ENCODE measurements at places on chromosomes 11 and 22.

DNA sequence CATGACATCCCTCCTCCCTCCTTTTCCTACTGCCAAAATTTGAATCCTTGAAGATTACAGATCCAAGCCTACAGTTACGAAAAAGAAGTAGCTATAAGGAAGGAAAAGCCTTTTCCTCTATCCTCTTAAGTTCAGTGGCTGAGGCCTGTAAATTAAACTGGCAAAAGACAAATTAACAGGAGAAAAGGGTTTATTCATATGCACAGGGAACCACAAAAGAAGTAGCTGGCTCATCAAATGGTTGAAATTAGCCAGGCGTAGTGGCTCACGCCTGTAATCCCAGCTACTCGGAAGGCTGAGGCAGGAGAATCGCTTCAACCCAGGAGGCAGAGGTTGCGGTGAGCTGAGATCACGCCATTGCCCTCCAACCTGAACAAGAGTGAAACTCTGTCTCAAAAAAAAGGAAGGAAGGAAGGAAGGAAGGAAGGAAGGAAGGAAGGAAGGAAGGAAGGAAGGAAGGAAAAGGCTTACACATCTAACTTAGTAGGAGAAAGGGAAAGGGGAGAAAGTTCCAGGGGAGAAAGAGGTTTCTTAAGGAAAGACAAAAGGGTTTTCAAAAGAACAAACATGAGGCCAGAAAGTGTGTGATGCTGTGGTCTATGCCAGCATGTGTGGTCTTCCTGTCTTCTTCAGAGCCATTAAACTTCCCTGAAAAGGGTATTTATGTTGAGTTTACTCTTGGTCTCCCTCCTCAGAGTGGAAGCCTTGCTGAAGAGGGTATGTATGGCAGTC lies 5.1 kb upstream of the SMPD1 start:
- DNase-seq: no peak

GRCh38 chr22:37199760-37200108 lies 11.7 kb upstream of the C1QTNF6 start:
- DNase-seq: no peak

GRCh38 chr22:31218565-31219262 lies 6.6 kb downstream of the LIMK2 start:
- no peak for DNase-seq

GRCh38 chr11:111514216-111515031 lies at the start of gene HOATZ:
Gene HOATZ, plus strand, starts transcription at chr11:111514778. Its CDS starts 7 bp downstream, at chr11:111514785.
- DNase-seq: peak; percentile 30

DNA sequence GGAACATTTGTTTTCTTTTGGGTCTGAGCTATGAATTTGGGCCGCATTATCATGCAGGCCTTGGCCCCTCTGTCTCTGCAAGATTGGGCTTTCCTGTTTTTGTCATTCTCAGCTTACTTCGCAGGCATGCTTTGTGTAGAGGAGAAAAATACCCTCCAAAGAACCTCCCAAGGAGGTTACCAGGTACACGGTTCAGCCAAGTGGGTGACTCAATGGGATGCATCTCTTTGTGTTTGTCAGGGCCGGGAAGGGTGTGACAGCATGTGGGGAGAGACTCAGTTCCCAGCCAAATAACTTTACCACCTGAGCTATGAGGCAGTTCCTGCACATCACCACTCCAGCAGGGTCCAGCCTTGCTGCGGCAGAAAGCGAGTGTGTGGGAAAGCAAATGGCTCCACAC lies 47.8 kb upstream of the CLDN5 start:
- no peak for DNase-seq

DNA sequence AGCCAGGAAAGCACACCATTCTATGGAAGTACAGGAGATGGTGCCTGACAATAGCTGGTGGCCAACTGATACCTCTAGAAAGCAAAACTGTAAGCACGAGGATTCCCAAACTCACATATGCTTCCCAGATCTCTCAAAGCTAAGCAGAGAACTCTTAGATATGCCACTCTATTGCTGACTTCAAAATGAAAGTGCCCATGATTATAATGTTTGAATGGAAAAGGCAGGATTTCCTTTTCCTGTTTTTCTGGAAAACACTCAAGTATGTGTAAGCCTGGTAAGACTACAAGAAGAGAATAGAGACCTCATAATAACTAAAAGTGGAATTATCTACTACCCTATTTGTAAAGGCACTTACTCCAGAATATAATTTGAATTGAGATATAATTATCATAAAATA lies 2.6 kb upstream of the CARD18 start:
- DNase-seq: no peak

DNA sequence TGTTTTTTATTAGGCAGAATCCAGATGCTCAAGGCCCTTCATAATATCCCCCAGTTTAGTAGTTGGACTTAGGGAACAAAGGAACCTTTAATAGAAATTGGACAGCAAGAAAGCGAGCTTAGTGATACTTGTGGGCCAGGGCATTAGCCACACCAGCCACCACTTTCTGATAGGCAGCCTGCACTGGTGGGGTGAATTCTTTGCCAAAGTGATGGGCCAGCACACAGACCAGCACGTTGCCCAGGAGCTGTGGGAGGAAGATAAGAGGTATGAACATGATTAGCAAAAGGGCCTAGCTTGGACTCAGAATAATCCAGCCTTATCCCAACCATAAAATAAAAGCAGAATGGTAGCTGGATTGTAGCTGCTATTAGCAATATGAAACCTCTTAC lies 1.4 kb downstream of the HBB start:
- no peak for DNase-seq

DNA sequence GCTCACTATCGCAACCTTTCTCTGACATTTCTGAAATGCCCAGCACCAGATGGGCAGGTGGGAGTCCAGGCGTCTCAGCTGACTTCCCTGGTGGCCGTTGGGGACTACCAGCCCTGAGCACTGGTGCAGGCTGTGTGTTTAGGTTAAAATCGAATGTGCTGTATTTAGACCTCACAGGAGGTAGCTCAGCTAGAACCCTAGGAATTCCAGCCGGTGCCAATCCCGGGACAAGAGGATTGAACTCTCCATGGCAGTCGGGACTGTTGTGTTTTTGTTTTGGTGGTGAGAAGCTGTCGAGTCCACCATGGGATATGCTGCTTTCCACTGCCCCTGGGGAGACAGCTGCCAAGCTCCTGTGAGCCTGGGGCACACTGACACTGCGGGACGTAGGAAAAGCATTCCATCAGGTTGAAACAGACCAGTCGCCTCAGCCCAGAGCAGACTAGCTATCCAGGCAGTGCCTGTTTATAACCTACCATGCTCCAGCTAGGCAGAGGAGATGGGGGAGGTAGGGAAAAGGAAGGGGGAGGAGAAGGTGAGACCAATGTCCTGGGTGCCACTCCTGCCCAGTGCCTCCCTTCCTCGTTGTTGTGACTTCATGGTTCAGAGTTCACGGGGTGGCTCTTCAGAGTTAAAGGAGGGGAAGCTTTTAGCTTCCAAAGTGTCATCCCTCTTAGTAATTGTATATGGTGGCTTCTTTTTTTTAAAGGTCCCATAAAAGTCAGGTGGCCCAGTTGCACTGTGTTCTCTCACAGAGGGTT lies 53.0 kb downstream of the MICAL2 start:
- peak; percentile 85 for DNase-seq

DNA sequence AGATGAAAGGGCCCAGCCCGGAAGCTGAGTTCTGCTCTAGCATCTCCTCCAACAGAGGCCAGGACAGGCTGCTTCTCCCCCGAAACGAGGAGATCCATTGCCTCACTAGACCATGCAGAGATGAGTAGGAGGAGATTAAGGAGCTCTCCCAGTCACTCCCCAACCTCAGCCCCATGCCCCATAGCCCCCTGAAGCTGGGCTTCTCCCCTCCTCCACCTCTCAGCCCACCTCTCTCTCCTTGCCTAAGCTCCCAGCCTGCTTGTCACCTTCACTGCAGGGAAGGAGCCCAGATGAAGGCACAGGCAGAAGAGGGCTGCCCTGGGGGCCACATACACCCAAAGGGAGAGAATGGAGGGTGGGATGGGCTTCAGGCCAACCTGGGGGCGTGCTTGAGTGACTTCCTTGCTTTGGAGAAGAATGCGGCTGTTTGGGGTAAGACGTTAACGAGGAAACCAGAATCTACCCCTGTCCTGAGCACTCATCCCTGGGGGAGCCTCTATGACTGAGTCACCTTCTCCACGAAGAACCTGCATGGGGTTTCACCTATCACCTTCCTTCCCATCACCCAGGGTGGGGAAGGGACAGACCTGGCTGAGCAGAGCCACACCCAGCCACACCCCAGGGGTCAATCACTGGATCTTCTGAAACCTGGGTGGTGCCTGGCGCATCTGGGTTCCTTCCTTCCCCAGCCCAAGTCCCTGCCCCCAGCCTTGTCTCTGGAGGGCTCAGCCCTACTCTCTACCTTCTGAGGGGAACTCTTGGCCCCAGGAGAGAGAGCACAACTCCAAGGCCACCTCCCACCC lies 11.6 kb upstream of the GNAZ start:
- DNase-seq: no peak

DNA sequence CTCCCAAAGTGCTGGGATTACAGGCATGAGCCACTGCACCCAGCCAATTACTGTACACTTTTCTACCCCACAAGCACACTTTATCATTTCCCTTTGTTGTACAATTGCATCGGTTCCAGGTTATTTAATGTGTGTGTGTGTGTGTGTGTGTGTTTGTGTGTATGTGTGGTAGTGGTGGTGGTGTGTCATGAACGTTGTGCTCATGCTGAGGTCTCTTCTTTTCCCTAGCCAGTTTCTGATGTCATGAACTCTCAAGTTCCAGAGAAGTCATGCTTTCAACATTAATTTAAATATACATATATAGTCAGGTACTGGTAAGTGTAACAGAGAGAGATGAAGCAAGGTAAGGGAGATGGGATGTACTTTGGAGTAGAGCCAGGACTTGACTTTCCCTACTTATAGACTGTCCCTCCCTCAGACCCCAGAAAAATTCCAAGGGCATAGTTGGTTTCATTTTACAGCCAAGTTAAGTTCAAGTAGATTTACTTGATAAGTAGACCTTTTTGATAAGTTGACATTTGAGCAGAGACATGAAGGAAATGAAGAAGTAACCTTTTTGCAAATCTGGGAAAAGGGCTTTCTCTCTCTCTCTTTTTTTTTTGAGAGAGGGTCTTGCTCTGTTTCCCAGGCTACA lies 42.7 kb downstream of the WEE1 start:
- peak; percentile 40 for DNase-seq

GRCh38 chr11:109522116-109522755 lies 100.2 kb downstream of the C11orf87 start:
- no peak for DNase-seq

GRCh38 chr11:3091081-3091845 lies 34.0 kb upstream of the CARS1 start:
- DNase-seq: no peak

DNA sequence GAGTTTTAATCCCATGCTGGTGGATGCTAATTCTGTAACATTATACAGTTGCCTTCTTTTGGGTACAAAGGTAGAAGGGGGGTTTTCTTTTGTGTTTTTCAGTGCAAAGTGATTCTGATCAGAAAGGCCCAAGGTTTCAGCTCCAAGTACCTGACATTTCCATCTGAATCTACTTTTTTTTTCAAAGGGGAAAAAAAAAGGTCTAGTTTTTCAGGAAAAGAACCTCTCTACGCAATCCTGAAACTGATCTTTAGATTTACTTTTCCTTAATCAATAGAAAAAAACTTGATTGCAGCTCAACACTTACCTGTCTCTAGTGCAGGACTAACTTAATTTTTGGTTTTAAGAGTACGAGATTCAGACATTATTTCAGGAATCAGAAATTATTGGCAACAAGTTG lies at the start of gene TECTA:
Gene TECTA, plus strand, starts transcription at position 301 of the 400 bp plus-strand sequence. CDS start 1,423 bp downstream, outside the sequence.
- no peak for DNase-seq

DNA sequence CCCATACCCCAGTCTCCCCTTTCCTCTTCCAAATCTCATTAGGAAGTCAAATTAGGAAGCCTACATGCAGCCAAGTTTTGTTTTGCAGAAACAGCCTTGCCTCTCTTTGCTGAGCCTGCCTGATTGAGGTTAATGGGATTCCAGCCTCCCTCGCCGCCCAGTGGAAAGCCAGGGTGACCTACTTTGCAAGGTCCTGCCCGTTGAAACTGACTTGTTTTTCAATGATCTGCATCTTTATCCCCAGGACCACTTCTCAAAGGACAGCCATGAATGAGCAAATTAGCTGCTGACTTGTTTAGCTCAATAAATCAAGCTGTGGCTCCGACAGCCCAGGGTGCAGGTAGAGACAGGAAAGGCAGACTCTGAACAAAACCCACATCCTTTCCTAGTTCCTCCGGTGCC lies 110.4 kb downstream of the RRAS2 start:
- no peak for DNase-seq

DNA sequence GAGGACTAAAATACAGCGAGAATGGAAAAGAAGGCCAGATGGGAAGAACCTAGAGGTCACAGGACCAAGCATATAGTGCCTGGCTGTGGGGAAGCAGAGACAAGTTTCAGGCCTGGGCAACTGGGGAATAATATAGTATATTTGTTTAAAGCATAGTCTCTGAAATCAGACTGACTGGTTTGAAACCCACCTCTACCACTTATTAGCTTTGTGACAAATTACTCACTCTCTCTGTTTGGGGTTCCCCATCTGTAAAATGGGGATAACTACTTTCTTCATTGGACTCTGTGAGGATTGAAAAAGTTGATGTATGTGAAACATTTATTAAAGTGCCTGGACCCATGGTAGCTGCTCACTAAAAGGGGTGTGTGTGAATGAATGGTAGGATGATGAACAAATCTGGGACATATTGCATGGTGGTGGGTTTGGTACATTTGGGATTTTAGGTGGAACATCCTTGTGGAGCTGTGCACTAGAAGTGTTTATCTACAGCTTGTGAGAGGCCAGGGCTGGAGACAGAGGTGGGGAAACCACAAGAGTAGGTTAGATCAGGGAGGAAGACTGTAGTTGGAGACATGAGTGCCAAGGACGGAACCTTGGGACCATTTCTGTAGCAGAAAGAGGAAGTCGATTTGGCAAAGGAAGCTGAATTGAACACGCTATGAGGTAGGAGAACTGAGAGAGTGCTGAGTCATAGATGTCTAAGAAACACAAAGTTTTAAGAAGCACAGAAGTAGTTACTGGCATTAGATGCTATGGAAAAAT lies 52.6 kb downstream of the SWAP70 start:
- peak; percentile 92 for DNase-seq

DNA sequence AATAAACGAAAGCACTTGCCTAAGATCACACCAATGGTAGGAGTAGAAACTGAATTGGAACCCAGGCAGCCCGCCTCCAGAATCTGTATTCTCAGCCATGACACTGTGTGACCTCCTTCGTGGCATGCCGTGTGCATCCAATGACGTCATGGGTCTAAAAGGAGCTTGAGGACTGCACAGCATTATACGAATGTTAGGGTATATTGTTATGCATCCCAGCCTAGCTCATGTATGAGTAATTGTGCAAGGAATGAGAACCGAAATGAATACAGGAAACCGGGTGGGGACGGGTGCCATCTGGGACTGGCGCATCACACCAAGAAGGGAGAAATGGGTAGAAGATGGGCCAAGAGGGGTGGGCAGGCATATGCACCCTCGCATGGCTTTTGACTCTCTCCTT lies 12.3 kb upstream of the IGSF9B start:
- DNase-seq: no peak

DNA sequence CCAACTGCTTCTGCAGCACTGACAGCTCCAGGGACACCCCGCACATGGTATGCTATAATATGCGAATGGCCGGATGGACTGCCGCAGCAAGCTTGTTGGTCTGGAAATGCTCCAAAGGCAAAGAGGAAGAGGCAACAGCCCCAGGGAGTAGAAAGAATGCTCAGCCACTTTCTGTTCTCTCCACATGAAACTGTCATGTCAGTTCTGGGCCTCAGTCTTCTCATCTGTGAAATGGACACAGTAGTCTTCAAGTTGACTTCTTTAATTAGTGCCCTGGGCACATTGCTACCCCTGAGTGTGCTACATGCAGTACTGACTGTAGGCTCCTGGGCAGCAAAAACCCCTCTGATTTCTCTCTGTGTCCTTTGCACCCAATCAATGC lies 19.9 kb downstream of the IL10RA start:
- DNase-seq: no peak

Data from fibroblast of lung (primary cell).